A549 treated with Mapracorat at 1 μM for 4 hours (cell line): ENCODE measurements at places on chromosomes 7 and 10. TPM values are rescaled to one million over a fixed set of nuclear protein-coding genes. Genes with fewer than 3 reads are reported as not detected.

The MCM10 gene
- total RNA-seq, result 21.2 to 25.5 TPM (median 23.0 TPM) in 5 replicates

The CCDC3 gene
- 0.98 to 1.4 TPM (median 1.3 TPM) in 5 replicates for total RNA-seq

The NPY4R gene
- 30.1 to 46.1 TPM (median 41.4 TPM) in 5 replicates for total RNA-seq

The AKR1C1 gene
- total RNA-seq, result 488 to 635 TPM (median 578 TPM) in 5 replicates

The AHCYL2 gene
- total RNA-seq, result 5.0 to 6.3 TPM (median 5.9 TPM) in 5 replicates

The FGF8 gene
- 0.17 TPM in 1 of 5 replicates, not detected in the others for total RNA-seq

The FZD8 gene
- total RNA-seq, result 3.4 to 5.4 TPM (median 5.3 TPM) in 5 replicates

The PTF1A gene
- not detected in 5 replicates for total RNA-seq

The OR6B1 gene
- total RNA-seq, result not detected in 5 replicates

The FAM25C gene
- total RNA-seq, result 1.2 to 1.7 TPM in 2 of 5 replicates, not detected in the others

The PKD1L1 gene
- total RNA-seq, result 0.07 to 0.44 TPM (median 0.32 TPM) in 5 replicates
